ENCODE measurements at places on chromosomes 11 and 22.

DNA sequence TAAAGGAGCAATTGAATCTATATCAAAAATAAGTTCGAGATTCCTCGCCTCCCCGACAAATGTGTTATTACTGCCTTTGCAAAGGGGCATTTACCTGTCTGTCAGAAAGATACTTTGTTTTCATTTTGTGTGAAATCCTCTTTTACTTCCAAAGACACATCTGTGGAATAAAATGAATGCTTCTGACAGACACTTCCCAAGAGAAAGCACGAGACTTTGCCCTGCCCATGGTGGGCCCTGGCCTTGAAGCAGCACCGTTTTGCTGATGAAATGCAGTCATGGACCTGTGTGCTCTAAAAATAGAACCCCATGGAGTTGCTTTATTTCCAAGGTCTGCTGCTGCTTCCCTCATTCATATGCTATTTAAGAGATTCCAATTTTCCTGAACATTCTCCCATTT is 85.9 kb upstream of the USP47 start:
- no peak for DNase-seq

- DNase-seq: no peak
Measured at GRCh38 chr11:57353446-57353845, 15.3 kb downstream of the P2RX3 start.

DNA sequence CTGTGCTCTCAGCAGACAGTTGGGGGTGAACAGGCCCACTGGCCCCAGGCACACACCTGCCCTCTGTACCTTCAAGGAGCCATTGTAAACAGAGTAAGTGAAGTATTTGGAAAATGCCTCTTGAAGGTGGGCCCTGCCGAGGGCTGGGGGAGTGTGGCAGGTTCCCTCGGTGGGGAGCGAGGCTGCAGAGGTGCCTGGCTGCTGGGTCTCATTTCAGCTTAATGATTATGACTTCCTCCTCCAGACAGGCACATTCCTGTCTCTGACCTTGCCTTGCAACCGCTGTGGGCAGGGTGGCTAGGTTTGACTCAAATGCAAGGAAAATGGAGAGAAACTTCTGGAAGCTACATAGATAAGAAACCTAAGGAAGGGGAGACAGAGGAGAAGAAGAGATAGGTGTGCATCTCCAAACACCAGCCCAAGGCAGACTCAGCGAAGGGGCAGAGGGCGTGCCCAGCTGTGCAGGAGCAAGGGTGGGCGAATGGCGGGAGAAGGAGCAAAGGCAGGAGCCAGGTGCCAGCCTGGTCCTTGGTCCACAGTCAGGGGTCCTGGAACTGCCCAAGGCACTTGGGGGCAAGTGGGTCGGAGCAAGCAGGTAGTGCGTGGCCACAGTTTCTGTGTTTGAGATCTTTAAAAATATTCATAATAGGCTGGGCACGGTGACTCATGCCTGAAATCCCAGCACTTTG is 14.0 kb downstream of the GRAMD4 start:
- DNase-seq: no peak

DNA sequence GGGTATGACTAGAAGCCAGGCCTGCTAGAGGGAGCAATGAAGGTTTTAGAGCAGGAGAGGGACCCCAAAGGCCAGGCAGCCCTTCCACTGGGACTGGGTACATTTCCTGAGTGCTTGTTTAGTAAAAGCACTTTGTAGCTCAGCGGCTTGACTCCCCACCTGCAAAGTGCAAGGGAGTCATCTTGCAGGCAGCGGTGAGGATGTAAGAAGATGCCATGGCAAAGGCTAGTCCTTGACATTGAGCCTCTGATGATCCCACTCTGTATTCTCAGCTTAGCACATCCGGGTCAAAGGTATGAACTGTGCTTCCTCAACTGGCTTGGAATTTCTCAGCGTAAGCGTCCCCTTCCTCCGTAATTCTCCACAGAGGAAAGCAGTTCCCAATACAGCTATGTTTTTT is 3.1 kb upstream of the UBE2L3 start:
- no peak for DNase-seq

DNA sequence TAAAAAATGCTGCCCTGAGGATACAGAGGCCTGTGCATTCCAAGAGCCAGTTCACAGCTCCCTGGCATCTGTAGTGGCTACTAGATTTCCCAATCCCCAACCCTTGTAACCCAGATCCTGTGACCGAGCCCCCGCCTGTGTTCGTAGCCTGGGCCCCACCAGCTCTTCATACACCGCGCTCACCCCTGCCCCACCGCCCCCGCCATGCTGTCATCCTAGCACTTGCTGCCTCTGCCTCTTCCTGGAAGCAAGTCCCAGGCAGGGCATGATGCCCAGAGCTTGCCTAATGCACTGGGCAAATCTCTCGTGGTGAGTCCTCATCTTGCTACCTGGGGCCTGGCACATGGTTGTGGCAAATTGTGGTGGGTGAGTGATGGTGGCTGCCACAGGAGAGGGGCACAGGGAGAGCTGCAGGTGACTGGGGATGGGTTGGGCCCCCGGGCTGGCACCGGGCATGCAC is 7.1 kb downstream of the MGAT3 start:
- DNase-seq: no peak

DNA sequence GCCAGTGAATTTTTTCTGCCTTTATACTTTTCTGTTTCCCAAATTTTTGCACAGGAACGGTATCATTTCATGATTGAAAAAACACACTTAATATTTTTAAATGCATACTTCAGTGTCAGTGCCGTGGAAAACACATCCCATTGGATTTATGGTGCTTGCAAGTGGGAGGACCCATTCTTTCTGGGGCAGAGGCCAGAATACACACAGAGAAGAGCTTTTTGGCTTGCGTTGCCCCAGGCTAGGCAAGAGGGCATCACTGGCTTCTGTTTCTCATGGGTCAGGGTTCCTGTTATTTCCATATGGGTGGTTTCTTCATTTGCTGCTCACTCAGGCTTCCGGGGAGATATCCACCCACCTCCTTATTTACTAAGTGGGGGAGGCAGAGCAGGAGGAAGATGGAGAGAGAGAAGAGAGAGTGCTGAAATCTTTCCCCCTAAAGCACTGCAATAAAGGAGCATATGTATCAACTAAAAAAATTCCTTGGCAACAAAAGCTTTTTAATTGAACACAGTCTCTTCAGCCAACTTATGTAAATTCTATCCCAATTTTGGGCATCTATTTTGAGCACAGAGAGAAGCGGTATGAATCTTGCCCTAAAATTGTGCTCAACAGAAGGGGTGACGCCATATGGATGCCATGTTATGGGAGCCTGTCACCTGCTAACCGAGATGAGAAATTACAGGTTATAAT is 66.0 kb upstream of the KIRREL3 start:
- no peak for DNase-seq

DNA sequence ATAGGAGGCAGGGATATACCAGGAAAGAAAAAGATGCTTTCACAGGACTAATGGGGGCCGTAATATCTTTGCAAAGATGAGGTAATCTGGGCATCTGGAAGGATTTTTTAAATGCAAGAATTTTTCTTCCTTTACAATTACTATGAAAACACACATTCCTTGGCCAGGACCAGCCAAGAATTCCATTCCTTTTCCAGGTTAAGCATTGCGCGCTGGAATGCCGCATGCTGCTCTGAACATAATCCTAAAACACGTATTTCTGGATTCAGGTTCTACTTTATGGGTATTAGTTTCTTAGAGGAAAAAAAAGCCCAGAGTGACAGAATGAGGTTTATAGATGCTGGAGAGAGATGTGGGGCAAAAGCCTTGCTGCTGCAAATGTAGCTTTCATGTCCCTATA is 99.4 kb upstream of the SORL1-AS1 start:
- no peak for DNase-seq

DNA sequence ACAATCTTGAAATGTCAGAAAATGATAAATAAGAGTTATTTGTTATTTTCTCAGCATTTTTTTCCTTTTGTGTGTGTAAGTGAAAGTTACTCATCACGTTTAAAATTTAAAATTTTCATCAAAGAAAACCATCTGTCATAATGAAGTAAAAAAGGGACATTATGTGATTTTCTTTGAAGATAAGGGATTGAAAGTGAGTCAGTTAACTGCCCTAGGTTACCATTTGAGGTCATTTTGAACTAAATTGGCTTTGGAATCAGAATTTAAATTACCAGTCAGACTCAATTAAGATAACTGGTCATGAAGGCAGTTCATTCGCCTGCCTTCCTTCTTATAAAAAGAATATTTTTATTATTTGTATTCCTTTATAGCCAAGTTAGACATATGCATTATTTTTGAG is 14.3 kb downstream of the NCAM1 start:
- DNase-seq: no peak

DNA sequence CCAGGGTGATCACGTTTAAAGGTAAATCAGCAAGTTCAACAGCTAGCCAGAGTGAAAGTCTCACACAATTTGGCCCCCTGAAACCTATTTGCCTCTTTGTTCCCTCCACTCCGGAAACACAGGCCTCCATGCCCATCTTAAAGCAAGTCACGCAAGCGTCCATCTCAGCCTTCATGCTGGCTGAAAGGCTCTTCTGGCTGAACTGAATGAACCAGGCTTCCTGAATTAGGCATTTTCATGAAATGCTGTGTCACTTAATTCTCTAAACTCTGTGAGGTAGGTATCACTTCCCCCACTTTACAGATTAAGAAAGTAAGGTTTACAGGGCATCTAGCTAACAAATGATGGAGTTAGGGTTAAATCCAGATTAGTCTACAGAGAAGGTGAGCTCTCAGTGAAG is 1.4 kb downstream of the SLC25A17 start:
- DNase-seq: no peak

DNA sequence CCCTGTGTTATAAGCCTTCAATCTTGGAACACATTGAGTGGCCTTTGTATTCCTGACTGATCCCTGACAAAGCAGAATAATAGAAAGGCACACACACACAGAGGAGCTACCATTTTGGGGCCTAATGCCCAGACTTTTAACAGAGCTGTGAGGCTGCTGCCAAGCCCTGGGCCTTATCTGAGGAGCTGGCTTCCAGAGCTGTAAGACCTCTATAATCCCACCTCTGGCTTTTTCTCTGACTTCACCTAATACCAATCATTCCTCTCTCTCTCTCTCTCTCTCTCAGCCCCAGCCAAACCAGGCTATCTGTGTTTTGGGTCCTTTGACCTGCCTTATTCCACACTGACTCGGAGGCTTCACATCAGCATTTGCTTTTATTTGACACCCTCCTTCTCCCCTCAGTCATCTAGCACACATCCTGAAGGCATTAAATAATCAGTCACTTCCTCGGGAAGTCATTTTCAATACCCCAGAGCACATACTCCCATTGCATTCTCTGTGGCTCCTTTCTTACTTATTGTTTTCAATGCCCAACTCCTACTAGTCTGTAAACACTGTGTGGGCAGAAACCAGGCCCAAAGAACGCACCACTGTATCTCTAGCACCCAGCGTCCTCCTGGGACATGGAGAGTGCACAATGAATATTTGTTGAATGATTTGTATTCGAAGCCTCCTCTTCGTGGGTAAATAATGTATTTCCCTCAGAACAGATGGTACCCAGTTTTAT is 21.2 kb upstream of the TRIM44 start:
- no peak for DNase-seq

- DNase-seq: no peak
Measured at GRCh38 chr11:69186316-69187260, 30.9 kb downstream of the SMIM38 start.

DNA sequence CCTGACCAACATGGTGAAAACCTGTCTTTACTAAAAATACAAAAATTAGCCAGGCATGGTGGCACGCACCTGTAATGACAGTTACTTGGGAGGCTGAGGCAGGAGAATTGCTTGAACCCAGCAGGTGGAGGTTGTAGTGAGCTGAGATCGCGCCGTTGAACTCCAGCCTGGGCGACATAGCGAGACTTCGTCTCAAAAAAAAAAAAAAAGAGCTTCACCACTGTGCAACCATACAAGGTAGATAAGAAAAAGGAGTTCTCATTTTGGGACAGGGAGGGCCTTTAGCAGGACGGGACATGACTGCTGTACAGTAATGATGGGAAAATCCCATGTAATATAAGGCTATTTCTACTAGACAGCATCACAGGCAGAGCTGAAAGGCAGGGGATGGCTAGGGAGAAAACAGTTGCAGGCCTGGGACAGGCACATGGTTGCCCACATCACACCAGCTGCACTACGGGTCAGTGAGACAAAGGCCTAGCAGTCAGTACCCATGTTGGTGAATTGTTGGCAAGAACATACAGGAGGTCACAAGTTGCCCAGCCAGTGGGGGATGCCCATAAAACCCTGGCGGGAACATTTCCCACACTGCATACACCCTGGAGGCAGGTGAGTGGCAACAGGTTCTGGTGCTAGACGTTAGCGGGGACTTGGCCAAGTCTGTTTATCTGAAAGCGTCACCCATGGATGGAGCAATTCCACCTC is 5.4 kb downstream of the TANGO2 start:
- DNase-seq: no peak
